NCI-H524 (cell line): ENCODE measurements at places on chromosomes 2 and 18.

DNA sequence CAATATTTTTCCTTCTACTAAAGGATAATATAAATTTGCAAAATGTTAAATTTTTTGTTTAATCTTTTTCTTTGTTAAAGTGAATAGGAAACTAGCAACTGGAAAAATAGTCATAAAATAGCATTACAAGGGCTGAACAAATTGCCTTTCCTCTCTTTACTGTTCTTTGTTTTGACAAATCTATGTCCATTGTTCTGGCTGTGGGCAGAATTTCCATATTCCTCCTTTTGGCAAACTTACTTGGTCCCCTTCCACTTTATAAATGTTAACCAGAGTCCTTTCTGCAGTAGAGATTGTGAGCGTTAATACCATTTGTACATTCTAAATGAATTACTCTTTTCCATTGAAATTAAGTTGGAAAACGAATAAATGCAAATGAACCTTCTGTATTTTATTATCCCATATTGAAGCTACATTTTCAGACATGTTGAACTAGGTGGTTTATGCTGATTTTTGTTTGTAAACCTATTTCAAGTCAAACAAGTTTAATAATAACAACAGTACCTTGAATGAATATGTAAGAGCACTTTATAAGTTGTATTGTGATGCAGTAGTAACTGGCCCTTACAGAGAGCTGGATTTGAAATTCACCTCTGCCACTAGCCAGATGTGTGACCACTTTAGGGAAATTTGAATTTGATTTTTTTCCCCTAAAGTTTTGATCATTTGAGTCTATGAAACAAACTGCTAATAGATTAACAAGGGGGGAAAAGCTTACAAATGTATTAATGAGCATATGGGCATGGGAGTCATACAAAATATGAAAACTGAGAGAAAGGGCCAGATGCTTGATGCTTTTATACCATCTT is 3.3 kb downstream of the RNF125 start:
- DNase-seq: peak; percentile 64

DNA sequence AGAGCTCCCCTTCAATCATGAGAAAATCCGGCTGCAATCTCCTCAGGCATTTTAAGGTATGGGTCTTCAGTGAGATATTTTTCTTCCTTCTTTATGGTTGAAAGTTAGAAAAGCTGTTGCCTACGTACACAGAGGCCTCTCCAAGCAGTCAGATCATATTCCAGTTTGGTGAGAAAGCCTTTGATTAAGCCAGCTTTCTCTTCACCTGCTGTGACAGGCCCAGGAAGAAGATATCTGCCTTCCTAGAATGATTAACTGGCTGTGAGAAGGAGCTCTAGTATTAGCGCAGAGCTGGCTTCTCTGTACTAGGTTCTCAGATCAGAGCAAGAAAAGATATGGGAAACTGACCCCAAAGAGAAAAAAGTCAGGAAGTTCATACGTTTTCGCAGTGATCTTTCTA is 585.0 kb upstream of the CHAC2 start:
- no peak for DNase-seq

DNA sequence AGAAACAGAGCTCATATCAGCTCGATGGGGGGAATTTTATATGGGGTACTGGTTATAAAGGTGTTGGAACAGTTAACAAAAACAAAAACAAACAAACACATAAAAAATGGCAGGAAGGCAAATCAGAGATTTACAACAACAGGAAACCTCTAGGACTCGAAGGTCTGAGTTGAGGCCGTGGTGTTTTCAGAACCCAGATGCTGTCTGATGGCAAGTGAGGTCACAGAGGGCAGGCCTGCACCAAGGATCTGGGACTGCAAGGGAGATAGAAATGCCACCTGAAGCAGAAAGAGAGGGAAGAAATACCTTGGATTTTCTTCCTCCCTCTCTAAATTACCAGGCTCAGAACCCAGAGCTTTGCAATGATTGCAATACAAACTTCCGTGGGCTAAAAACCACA is 429.5 kb downstream of the ZNF521 start:
- DNase-seq: no peak

- DNase-seq: peak; percentile 95
Observed at GRCh38 chr2:2016651-2017311, 272.5 kb upstream of the PXDN start.

GRCh38 chr2:212987492-212987891 is 163.9 kb downstream of the IKZF2 start:
- DNase-seq: no peak
